ENCODE measurements at places on chromosomes 5 and 9.

DNA sequence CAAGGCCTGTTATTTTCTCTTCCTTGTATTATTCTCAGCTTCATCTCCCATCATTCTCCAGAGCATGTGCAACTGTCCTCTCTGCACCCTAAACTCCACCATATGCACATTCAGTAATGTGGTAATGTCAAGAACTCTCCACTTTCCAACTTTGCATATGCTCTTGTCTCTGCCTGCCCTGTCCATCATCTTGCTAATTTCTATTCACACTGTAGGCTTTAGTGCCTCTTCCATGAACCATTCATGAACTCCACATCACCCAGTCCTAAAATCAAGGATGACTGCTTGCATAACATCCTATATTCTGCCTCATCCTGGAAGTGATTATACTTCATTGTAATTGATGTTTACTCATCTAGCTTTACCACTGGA is 354.8 kb downstream of the PDE4D start:
- no peak for DNase-seq

DNA sequence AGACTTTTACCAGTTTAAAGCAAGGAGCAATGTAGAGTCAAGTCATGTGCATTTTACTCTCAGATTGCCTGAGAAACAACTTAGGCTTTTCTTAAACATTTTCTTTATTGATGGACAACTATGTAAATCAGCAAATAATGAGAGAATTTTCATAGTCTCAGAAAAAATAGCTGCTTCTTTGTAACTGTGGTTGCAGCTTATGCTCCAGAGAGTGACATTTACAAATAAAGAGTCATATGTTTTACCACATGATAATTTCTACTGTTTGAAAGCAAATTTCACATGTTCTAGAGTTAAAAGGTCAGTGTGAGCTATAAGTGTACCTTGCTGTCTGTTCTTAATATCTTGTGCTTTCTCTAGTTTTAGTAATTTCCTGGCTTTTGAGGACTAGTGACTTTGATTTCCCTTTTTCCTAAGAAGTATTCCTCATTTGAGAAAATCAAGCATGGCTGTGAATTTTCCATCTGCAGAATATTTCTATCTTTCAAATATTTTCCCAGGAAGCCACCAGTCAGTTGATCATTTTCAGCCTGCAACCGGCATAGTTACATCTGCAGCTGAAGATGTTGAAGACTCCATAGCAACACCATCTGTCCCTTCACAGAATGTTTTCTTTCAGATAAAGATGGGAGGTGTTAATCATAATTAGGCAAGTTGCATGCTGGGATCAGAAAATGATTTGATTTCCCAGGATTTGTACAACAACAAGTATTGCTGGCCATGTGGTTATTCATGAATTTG is 229.9 kb downstream of the SGCD start:
- no peak for DNase-seq

GRCh38 chr5:72922422-72922821 is 33.4 kb upstream of the FCHO2 start:
- no peak for DNase-seq

- no peak for DNase-seq
Observed at GRCh38 chr9:81729135-81729534, 39.8 kb upstream of the TLE1 start.

DNA sequence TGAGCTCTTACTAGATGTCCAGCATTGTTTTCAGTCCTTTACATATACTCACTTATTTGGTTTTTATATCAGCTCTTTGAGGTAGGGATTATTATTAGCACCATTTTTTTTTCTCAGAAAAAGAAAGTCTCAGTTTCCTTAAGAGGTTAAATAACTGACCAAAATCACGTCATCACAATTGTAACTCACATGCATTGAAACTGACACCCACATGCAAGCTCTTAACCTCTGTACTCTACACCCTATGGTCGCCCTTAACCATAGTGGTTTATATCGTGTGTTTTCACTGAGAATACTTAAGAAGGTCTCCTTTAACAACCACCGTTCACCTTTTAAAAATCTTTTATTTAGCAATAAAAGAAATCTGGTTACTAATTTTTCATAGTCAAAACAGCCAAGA is 61.0 kb downstream of the PRDM6 start:
- DNase-seq, result no peak

- no peak for DNase-seq
Observed at GRCh38 chr9:107280543-107280942, 2.5 kb upstream of the RAD23B start.

DNA sequence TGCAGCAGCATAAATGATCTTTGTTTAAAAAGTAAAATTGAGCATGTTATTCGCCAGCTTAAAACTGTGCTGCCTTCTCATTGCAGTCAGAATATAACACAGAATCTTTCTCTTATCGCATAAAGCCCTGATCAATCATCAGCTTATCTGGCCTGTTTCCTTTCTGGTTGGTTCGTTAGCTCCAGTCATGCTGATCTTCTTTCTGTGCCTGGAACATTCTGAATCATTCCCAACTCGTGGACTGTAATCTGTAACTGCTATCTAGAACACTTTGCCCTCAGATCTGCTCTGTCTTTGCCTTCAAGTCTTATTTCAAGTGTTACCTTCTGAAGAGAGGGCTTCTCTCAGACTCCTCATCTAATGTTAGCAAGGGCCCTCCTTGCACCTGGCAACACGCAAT is 11.9 kb upstream of the FER start:
- DNase-seq, result no peak

DNA sequence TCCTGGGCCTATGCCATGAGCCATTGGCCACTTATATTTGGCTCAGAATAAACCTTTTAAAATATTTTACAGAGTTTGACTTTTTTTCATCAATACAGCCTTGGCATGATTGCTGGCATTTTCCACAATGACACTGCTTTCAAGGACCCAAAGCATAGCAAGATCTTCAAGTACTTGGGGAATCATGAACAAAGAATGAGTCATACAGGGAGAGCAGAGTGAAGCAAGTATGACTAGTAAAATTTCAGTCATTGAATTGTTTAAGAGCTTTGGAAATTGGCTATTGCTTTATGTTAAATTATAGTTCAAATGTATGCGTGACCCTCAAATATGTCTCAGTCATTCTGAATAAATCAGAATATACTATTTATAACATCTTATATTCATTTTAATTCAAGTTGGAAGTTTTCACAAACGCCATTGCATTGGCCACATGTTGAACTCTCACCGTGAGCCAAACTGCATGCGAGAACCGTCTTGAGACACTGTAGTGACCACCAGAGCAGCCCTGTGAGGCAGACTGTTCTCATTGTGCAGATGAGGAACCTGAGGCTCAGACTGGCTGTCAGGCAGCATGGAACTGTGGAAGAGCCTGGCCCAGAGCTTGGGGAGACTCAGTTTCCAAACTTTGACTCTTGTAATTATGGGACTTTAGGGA is 52.9 kb downstream of the GDNF start:
- DNase-seq, result no peak

DNA sequence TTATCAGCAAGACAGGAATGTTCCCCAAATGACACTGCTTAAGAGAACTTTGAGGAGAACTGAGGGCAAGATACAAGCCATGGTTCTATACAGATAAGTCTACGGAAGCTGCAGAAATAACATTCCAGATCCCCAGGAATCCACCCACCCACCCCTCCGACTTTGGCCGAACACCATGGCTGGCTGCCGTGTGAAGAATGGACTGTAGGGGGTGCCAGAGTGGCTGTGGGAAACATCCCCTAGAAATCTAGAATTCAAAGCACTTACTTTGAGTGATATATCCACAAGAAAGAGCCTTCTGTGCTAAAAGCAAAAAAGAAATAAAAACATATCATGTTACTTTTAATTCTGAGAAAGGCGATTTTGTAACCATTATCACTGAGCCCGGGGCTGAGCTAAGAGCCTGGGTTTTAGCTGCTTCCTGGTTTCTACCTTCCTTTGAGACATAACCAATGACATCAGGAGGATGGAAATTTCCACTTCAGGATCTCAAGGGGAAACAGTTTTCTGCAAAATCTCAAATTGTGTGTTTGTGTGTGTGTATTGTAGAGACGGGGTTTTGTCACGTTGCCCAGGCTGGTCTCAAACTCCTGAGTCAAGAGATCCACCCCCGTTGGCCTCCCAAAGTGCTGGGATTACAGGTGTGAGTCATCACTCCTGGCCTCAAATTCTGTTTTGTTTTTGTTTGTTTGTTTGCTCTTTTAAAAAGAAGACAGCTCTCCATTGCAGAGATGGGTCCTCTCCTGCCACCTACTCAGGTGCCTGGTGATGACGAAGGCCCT is 36.4 kb downstream of the GGTA1 start:
- peak; percentile 11 for DNase-seq

GRCh38 chr9:86201474-86202337 is 57.8 kb downstream of the C9orf153 start:
- DNase-seq, result no peak

DNA sequence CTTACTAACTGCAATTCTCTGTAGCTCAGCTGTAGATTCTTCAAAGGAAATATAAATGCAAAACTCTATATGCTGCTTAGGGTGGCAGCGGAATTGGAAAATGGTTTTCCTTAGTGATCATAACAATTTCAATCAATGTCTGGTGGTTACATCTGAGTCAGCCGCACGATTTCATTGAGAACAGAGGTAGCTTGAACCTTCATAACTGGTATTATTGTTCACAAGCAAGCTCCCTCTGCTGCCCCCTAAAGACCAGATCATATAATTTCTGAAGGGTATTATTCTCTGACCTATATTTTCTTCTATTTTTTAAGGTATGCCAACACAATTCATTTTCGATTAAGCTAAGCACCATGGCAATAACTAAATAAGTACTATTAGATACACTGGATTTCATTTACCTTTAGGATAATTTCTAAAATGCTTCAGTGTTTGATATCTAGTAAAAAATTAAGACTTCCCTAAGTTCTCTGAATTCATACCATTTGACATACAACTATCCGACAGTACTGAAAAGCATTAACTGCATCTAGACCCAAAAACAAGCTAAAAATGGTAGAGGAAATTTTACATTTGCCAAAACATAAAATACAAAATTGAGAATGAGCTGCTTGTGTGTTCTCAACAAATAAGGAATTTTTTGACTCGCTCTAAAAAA is 181.1 kb upstream of the SPEF2 start:
- peak; percentile 33 for DNase-seq

GRCh38 chr9:133990366-133991213 is 1.5 kb downstream of the VAV2 start:
- peak; percentile 39 for DNase-seq

GRCh38 chr5:72133212-72133990 is 26.1 kb downstream of the MAP1B start:
- no peak for DNase-seq

- no peak for DNase-seq
Observed at GRCh38 chr5:7869474-7870136, 657 bp downstream of the MTRR start.

DNA sequence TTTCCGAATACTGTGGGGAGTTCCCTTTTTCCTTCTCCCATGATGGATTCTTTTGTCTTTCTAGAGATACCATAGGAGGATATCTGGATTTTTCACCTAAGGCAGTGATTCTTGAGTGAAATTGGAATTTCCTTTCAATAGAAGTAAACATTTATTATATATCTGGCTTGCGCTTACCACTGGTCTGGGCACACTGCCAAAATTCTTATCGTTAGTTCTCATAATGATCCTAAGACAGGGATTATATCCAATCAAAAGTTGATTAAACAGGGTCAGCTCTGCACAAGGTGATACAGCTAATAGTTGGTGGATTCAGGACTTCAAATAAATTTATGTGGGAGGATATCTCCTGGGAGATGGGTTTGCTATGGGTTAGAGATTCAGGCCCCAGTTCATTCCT is 9.6 kb downstream of the TLE4 start:
- DNase-seq, result no peak

GRCh38 chr9:134950386-134951210 is 32.9 kb upstream of the FCN1 start:
- DNase-seq, result no peak

DNA sequence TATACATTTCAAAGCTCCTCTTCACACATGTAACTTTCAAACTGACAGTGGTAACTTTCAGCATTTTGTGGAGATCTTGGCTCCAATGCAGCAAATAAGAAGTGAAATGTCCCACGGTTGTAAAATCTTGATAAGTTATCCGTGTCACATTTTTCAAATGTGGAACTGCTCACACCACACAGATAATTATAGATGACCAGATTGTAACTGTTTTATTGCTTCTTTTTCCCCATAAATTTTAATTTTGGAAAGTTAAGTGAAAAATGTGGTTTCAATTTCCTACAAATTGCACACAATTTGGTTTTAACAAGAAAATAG is 347.1 kb downstream of the EBF1 start:
- DNase-seq, result no peak

- DNase-seq, result no peak
Observed at GRCh38 chr9:134887686-134888602, 7.3 kb downstream of the FCN2 start.

GRCh38 chr9:116806075-116806474 is 119.0 kb downstream of the TRIM32 start:
- DNase-seq, result peak; percentile 8

DNA sequence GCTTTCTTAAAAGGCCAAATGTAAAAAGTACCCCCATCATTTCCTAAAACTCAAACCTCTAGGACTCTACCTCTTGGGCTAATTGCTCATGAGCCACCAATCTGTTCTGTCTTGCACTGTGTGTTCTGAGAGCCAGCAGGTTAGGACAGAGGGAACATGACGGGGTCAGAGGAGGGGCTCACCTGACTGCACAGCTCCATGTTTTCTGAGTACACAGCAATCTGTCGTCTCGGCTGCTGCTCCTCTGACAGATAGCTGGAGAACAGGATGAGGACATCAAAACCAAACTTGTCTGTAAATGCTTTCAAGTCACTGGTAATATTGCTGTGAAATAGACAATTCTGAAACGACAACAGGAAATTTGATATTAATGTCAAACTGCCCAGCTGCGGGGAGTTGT is 50.9 kb upstream of the PCA3 start:
- no peak for DNase-seq

DNA sequence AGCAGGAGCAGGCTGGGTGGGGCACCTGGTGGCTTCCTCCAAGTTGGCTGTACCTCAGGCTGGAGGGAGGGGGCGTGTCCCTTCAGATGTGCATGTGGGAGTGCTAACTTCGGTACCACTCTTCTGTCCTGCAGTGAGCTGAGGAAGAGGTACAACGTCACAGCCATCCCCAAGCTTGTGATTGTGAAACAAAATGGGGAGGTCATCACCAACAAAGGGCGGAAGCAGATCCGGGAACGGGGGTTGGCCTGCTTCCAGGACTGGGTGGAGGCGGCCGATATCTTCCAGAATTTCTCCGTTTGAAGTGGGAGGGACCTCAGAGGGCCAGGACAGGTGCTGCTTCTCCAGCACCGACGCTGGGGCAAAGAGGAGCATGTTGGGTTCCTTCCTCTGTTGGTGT is 9.3 kb downstream of the NXNL2 start:
- DNase-seq, result peak; percentile 26

All from NCI-H460 (cell line).